ENCODE measurements at places on chromosomes 11 and 22.

GRCh38 chr11:20963596-20963995, 294.2 kb downstream of the NELL1 start:
- no peak for DNase-seq

GRCh38 chr22:30425616-30426387, at the start of gene MTFP1:
Gene MTFP1 (plus strand): TSS chr22:30425768. CDS start chr22:30425880, 112 bp downstream.
- peak; percentile 47 for DNase-seq

GRCh38 chr11:130674686-130675308, 226.4 kb downstream of the ADAMTS15 start:
- no peak for DNase-seq

GRCh38 chr11:89203814-89204213, 26.1 kb downstream of the TYR start:
- no peak for DNase-seq

DNA sequence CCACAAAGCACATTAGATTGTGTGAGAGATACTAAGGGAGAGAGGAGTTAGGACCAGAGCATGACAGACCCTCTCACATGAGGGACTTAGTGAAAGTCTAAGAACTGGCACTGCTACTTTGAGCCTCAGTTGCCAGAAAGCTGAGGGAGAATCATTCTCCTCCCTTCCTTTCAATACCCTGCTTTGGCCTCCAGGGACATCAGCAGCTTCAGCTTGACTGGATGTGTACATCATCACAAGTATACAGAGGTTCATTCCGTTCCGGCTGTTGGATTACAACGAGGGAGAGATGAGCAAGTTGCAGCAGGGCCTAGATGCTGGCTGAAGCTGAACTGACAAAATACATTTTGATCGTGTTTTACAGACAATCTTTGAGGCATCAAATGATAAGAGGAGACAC, 15.7 kb upstream of the ANO5 start:
- DNase-seq, result no peak

GRCh38 chr11:131628739-131629138, 258.3 kb downstream of the NTM start:
- no peak for DNase-seq

DNA sequence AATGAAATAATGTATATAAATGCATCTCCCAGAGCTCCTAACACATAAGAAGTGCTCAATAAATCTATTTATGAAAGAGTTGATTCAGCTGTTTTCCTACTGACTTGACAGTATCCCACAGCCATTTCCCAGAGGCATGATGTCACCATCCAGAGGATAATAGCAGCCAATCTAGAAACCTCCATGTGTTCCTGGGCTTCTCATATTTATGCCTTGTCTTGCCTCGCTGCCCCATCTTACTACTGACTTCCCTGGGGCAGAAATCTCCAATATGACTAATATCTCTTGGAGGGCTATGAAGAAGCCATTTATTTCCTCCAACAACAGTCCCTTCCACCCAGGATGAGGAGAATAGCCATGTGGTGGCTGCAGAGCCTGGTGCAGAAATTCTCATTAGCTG, 115.4 kb upstream of the NAV2 start:
- no peak for DNase-seq

GRCh38 chr22:44542561-44543222, 44.7 kb upstream of the RTL6 start:
- DNase-seq, result no peak

DNA sequence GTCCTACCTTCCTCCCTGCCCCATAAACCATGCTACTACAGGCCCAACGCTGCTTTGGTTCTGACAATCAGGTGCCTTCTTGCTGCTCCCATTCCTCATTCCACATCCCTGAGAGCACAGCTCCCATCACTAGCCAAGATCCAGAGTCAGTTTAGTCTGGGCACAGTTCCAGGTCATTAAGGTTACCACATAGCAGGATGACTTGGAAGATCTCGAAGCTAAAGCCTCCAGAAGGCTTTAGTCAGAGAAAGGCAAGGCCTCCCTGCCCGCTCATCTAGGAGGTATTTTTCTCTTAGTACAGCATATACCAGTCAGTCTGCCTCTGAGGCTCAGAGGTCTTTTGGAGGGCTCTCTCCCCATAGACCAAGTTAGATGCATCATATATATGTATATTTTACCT, 30.3 kb downstream of the TRIM66 start:
- DNase-seq, result peak; percentile 72

DNA sequence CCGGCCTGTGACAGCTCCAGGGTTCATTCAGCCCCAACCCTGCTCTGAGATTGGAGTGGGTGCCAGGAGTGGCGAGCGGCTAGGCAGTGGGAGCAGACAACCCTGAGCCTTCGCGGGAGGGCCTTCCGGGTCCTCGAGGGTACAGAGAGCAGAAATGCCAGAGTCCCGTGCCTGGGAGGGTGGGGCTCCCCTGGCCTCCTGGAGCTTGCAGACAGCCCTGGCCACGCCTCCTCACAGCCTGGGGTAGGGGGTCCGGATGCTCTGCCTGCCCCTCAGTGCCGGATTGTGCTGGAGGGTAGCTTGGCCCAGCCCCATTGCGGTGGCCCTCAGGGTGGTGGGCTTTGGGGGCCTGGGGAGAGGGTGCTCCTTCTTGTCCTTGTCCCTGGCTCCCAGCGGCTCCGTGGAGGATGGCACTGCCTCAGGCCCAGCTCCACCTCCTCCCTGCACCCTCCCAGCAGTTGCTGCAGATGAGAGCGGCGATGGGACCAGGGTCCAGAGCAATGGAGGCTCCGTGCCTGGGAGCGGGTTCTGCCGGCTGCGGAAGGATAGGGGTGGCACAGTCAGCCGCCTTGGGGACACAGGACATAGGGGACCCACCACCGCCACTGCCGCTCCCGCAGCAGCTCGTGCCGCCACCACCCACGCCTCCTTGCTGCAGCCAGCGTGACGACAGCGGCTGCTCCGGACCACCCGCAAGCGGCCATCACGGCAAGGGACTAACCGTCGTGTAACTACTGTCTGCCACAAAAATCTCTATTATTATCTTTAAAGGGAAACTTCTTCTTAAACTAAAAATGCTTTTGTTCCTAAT, 34.9 kb upstream of the OR10G7 start:
- no peak for DNase-seq

GRCh38 chr11:111631666-111632039, 29.4 kb downstream of the SIK2 start:
- DNase-seq, result peak; percentile 33

GRCh38 chr11:19450282-19450681, 209.5 kb upstream of the E2F8 start:
- no peak for DNase-seq

DNA sequence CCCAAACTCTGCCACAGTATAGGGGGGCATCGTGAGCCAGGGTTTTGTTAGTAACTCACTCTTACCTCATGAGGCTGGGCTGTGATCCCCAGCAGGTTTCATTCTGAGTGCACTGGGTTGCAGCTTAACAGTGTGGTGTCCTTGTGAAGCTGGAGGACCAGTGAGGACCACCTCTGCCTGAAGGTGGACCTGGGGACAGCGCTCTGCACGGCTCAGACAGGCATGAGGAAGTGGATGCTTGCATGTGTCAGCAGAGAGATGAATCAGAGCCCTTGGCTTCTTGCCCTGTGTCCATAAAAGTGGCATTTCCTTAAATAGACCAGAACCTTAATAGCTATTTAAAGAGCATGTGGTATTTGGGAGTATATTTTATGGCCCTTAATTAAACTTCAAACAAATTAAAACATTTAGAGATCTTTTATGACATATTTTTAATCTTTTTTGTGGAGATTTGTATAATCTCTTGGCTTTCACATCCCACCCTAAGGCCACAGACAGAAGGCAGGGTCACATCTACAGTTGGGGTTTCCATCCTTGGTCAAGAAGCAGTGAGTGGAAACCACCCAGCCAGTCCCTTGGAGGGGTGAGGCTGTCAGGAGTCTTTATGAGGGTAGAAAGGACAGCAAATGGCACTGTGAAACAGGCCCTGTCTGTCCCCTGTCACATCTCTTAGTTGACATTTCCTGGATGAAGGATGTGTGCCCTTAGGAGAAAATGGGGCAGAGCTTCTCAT, 24.8 kb upstream of the ADORA2A start:
- DNase-seq, result peak; percentile 77

GRCh38 chr11:119537306-119538253, 114.6 kb upstream of the THY1 start:
- no peak for DNase-seq

- DNase-seq, result no peak
These were observed at the start of gene TTLL8 for GRCh38 chr22:50058061-50058905. Gene TTLL8 (minus strand): TSS chr22:50058298.

DNA sequence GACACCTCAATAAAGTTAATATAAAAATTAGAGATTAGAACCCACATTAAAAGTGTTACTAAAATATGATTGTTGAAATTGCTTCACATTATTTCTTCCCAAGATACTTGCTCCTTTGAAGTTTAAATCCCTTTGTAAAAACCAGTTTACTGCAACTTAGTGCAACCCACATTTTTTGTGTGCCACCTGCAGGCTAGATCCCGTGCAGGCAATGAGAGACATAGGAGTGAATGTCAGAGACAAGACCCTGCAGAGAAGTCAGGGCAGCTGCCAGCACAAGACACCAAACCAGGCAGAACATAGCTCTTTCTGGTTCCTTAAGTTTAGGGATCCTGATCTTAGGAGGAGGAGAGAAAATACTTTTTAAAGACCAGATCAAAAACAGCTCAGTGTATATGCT, 142.8 kb upstream of the MTNR1B start:
- DNase-seq, result no peak

DNA sequence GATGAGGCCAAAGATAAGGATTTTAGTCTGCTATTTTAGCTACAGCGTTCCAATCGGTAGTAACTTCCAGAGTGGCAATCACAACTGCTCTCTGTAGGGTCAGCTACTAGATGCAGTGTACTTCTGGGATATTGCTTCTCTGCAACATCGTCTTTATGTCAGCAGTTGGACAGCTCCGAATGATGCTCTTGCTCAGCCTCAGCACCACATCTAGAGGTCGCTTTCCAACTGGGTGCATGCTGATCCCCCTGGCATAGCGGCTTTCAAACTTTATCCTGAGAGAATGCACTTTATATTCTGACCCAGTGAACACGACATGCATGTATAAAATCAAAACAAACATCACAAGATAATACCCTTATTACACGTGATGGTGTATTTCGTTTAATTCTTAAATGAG, 219.6 kb downstream of the C11orf87 start:
- no peak for DNase-seq

DNA sequence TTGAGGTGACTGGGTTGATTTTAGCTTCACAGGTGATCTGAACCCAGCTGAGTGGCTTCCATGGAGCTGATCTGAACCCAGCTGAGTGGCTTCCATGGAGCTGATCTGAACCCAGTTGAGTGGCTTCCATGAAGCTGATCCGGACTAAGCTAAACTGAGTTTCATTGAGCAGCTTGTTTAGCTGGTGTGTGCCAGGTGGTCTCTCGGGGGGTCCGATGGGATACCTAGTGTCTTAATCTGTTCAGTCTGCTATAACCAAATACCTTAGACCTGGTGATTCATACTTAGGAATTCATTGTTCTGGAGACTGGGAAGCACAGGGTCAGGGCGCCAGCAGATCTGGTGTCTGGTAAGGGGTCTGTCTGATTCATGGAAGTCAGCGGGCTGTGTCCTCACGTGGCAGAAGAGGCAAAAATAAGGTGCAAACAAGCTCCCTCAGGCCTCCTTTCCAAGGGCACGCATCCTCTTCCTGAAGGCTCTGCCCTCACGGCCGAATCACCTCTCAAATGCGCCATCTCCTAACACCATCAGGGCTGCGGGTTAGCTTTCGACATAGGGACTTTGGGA, 52.5 kb upstream of the KCNQ1OT1 start:
- DNase-seq, result no peak

GRCh38 chr11:42524534-42525227, 787.1 kb upstream of the API5 start:
- no peak for DNase-seq

DNA sequence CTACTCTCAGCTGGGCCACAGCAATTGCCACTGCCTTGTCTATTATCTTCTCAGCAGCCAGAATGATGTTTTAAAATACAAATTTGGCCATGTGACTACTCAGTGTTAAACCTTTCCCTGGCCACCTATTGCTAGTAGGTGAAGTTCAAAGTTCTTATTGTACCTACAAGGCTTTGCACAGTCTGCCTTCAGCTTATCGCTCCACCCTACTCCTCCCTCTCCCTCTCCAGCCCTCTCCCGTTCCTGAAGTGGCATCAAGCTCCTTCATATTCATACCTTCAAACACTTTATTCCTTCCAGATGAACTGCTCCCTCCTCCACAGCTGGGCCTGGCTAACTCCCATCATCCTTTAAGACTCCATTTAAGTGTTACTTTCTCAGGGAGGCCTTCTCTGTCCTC, 37.3 kb downstream of the OR10A6 start:
- DNase-seq, result no peak

- DNase-seq, result no peak
These were observed 14.0 kb upstream of the NRGN start for GRCh38 chr11:124725719-124726105.

GRCh38 chr11:14625586-14626205, 17.9 kb upstream of the PDE3B start:
- no peak for DNase-seq

DNA sequence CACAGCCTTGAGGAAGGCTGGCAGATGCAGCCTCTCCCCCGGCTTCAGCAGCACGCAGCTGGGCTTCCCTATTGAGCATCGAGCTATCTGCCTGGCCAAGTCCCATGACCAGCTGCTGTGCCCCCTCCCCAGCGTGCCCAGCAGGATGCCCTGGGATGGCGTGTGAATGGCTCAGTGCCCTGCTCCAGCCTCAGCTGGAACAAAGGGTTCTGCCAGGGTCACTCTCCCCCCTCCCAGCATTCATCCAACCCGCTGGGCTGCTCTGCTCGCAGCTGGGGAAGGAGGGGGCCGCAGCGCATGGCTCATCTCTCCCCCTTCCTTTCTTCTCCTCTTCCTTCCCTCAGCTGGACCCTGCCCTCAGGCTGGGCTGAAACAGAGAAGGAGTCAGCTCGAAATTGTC, 14.5 kb downstream of the LRP4 start:
- DNase-seq, result no peak

- no peak for DNase-seq
These were observed 72.1 kb downstream of the ELFN2 start for GRCh38 chr22:37355174-37355573.

DNA sequence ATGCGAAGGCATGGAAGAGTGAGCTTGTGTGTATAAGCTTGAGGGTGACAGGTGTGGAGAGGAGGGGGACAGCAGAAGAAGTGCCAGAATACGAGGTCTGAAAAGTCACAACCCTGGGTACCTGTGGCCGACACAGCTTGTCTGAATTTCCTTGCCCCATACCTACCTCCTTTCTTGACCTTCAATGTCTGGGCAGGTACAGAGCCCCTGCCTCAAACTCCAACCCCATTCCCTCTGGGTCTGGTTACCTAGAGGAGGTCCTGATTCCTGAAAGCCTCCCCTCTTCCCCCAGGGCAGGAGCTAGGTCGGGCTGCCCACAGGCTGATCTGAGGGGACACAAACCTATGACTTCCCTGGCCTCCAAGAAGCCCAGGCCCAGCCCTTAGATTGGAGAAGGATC, 36.6 kb upstream of the FCHSD2 start:
- DNase-seq, result no peak

DNA sequence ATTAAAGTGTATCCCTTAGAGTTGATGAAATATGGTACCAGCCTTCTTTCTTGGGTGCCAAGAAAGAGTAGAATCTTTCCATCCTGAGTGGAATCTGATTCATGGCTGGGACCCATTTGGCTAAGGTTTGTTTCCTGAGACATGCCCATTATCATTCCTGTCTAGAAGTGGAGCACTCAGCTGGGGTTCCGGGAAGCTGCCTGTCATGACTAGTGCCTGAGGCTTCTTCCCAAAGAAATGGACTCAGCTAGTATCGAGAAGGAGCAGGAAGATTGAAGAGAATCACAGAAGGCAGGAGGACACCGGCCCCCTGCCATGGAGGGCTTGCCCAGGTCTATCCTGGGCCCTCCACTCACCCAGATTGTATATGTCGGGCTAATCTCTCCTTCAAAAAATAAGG, 57.6 kb downstream of the KREMEN1 start:
- no peak for DNase-seq

GRCh38 chr11:79691445-79691844, 250.6 kb upstream of the TENM4 start:
- no peak for DNase-seq
